ENCODE measurements at places on chromosomes 1 and 21.

DNA sequence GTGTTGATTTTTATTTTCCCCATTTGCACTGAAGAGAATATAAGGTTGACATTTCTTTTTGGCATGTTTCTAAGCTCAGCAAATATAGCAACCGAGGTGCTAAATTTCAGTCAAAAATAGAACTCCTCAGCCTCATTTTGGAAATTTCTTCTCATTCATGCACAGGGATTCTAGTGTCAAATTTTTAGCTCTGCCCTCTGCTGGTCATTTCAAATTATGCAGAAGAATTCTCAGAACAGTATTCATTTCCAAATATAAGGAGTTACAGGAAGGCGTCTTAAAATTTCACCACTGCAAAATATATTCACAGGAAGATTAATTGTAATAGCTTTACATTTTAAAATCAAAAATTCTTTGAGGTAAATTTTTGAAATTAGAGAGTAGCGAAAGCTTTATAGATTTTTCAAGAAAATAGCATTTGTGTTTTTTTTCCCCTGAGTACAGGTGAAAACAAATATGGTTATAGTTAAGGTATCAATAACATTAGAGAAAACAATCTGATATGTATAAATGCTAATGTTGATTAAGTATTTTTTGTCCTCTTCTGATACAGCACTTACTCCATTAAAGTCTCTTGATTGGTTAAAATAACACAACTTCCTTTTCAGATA, 57.9 kb downstream of the FMN2 start:
- DNase-seq = no peak

DNA sequence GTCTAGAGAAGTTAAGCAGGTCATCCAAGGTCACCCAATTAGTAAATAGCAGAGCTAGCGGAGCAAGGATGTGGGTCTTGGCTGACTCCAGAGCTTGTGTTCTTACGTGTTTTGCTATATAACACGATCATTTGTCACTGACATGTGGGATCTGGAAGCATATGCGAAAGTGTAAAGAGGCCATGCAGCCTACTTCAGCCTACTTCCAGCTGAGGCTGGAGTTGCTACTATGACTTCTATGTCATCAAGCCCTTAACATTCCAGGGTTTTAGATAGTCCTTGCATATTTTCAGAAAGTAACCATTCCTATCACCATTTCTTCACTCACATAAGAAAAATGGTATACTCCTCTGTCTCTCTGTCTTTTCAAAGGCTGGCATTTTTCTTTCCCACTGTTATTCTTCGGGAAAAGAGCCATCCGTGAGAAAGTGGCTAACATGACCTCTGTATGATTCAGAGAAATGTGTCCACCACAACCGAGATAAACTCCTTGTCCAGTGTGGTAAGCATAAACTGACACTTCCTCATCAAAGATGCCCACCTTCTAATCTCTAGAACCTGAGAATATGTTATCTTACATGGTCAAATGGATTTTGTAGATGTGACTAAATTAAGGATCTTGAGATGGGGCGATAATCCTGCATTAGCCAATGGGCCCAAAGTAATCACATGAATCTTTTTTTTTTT, 24.0 kb upstream of the ABL2 start:
- DNase-seq = no peak

DNA sequence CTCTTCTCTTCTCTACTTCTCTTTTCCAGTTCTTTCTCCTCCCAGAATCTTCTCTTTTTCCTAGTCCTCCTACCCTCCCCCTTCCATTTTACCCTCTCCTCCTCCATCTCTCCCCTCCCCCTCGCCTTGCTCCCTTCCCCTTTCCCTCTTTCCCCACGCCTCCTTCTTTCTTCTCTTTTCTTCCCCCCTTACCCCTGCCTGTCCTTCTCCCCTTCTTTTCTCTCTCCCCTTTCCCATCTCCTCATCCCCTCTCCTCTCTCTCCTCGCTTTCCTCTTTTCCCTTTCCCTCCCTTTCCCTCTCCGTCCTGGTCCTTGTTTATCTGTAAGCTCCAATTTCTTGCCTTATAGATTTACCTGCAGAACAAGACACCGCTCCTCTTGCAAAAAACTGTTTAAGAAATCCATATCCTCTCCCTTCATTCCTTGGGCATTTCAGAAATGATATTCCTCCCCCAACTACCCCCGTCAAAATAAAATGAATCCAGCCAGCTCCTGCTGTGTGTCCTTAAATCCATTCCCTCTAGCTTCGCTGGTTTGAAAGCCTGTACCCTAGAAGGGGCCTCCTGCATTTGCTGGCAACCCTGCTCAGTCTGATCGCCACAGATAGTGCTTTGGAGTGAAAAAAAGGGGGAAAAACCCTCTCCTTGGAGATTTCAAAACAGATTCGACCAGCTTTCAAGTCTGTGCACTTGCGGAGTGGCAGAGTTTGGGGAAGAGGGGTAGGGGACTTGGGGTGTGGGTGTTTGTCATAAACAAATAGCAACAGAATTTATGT, 89.4 kb downstream of the PAPPA2 start:
- DNase-seq = no peak

- DNase-seq = no peak
Observed at GRCh38 chr1:231338270-231339128, at the start of gene SPRTN. SPRTN (plus strand) TSS chr1:231338293; CDS start chr1:231338384, 91 bp downstream.

- DNase-seq = no peak
Observed at GRCh38 chr1:66247415-66248208, 286.3 kb upstream of the SGIP1 start.

DNA sequence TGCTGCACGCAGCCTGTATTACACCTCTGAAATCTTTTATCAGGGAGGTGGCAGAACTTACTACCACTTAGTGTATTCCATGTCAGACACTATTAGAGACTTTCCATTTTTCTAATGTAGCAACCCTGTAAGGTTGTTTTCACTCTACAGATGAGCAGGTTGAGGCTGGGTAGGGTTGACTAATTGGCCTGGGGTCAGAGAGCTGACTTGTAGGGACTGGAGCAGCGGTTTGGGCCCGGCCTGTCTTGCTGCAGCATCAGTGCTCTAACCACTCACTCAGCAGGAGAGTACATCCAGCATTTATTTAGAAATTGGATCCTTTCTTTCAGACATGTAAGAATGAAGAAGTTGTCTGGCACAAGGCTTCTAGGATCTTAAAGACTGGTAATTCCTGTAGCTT, 25.7 kb upstream of the NBL1 start:
- no peak for DNase-seq
